ENCODE measurements at places on chromosomes 3 and 15. TPM values are rescaled to one million over a fixed set of nuclear protein-coding genes. Genes with fewer than 3 reads are reported as not detected.

- no peak for DNase-seq
These were observed 91.9 kb downstream of the NAALADL2 start for GRCh38 chr3:174951034-174951433.

DNA sequence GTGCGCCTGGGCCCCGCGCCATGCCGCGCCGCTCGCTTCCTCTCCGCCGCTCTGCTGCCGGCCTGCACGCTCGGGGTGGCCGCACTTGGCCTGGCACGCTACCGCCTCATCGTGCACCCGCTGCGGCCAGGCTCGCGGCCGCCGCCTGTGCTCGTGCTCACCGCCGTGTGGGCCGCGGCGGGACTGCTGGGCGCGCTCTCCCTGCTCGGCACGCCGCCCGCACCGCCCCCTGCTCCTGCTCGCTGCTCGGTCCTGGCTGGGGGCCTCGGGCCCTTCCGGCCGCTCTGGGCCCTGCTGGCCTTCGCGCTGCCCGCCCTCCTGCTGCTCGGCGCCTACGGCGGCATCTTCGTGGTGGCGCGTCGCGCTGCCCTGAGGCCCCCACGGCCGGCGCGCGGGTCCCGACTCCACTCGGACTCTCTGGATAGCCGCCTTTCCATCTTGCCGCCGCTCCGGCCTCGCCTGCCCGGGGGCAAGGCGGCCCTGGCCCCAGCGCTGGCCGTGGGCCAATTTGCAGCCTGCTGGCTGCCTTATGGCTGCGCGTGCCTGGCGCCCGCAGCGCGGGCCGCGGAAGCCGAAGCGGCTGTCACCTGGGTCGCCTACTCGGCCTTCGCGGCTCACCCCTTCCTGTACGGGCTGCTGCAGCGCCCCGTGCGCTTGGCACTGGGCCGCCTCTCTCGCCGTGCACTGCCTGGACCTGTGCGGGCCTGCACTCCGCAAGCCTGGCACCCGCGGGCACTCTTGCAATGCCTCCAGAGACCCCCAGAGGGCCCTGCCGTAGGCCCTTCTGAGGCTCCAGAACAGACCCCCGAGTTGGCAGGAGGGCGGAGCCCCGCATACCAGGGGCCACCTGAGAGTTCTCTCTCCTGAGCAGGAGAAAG, 951 bp downstream of the GPR62 start:
- DNase-seq: peak; percentile 67

Gene SSUH2
- total RNA-seq: not detected

GRCh38 chr15:30990446-30991254, 778 bp downstream of the MTMR10 start:
- no peak for DNase-seq

DNA sequence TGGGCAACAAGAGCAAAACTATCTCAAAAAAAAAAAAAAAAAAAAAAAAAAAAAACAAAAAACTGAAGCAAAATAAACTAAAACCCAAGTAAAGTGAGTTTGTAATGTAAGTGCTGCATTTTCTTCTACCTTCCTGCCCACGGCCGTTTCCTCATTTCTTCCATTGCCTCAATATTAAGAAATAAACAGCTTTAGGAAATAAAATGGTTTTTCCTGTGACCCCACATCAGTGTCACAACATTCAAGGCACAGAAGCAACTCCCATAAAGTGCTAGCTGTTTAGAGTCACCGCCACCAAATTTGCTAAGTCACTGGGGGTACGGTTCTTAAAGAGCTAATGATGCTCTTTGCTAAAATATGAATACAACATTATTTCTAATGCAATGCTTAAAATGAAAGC, 3.3 kb downstream of the PKM start:
- no peak for DNase-seq

GRCh38 chr3:59514865-59515482, 465.1 kb upstream of the CFAP20DC start:
- no peak for DNase-seq

Gene SLC12A8
- total RNA-seq: not detected

- DNase-seq: no peak
These were observed 153.8 kb downstream of the PGPEP1L start for GRCh38 chr15:98853617-98854420.

Gene INSYN1
- 22.2 TPM for total RNA-seq

Gene OR5K2
- not detected for total RNA-seq

Gene CCDC80
- total RNA-seq: 2.3 TPM

DNA sequence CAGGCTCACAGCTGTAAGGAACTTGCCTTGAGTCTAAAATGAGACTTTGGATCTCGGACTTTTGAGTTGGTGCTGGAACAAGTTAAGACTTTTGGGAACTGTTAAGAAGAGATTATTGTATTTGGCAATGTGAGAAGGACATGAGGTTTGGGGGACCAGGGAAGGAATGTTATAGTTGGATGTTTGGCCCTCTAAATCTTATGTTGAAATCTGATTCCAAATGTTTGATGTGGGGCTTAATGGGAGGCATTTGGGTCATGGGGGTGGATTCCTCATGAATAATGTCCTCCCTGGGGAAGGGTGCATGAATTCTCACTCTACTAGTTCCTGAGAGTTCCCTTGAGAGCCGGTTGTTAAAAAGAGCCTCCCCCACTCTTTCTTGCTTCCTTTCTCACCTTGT, 18.5 kb upstream of the CHCHD6 start:
- no peak for DNase-seq

DNA sequence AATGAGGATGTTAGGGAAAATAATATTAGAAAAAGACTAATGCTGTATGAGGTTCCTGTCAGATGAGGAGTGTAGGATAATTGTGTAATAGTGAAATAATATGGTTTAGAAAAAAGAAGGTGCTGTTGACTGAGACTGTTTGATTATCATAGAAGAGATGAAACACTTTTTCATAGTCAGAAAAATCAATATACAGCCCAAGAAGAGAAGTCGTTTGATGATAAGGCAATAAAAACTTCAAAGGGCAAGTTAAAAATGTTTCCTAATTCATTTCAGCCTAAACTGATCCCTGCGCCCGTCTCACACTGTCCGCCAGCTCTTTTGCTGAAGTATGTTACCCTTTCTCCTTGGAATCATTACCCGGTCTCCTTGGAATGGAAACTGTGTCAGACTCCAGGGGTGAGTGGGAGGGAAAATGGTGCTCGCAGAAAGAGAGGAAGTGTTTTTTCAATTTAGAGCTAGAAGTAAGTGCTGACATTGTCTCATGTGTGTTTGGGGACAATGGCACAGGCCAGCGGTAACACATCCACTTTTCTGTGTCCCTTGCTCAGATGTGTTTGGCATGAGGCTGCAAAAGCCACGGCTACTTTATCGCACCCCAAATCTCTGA, 23.6 kb downstream of the DUT start:
- DNase-seq: no peak

Gene IGF1R
- 6.6 TPM for total RNA-seq

Gene MUC4
- 0.12 TPM for total RNA-seq

GRCh38 chr3:126954141-126954842, 28.6 kb upstream of the PLXNA1 start:
- no peak for DNase-seq

Measured in G401 (cell line).